NCI-H1092 treated with DMSO at 0.1 percent for 48 hours (cell line): ENCODE measurements at places on chromosomes 12 and 14.
A peak's percentile ranks its signal among the peaks of the same experiment; 100 is the strongest.

GRCh38 chr14:37864861-37865718 lies 269.7 kb downstream of the TTC6 start:
- no peak for DNase-seq

GRCh38 chr12:23564451-23565152 lies 384.9 kb downstream of the SOX5 start:
- DNase-seq = no peak

DNA sequence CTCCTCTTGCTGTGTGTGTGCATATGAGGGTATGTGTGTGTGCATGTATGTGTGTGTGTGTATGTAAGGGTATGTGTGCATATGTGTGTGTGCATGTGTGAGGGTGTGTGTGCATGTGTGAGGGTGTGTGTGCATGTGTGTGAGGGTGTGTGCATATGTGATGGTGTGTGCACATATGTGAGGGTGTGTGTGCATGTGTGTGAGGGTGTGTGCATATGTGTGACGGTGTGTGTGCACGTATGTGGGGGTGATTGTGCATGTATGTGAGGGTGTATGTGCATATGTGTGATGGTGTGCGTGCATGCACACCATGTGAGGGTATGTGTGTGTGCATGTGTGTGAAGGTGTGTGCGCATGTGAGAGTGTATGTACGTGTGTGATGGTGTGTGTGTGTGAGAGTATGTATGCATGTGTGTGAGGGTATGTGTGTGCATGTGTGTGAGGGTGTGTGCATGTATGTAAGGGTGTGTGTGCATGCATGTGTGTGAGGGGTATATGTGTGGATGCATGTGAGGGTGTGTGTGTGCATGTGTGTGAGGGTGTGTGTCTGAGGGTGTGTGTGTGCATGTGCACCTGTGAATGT lies 15.4 kb downstream of the DAO start:
- no peak for DNase-seq

DNA sequence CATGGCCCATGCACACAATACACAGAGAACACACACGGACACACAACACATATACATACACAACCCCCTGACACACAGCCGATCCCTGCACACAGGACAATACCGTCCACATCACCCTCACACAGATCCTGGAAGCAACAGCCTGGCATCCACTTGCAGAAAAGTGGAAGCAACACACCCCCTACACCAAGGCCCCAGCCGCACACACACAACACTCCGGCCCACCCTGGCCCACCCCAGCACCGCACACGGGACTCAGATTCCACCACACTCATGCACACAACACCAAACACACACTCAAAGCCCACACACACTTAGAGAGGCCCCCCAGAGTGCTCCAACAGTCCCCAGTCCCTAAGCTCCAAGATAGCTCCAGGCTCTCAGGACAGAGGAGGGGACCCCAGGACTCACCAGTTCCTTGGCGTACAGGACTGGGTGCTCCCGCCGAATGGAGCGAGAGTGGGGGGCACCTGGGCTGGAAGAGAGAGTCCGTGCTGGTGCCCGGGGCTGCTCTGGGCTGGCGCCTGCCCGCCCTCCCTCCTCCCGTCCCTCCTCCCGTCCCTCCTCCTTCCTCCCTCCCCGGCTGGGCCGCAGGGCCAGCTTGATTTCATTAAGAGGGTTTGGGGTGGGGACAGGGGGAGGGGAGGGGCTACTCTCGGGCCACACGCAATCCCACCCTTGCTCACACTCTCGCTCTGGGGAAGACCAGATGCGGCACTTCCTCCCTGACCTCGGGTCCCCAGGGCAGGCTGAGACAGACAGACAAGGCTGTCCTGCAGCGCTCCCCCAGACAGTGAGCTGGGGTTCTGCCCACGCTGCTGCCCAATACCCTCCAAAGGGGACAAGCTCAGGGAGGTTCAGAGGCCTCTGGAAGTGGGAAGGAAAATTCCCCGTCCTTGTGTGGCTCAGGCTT lies at the start of gene TMEM119:
TMEM119 (minus strand) TSS at position 526 of the 913 bp plus-strand sequence. CDS start 5,701 bp downstream, outside the sequence.
- no peak for DNase-seq

- DNase-seq = peak; percentile 96
Measured at GRCh38 chr14:36585100-36585499, 2.7 kb upstream of the NKX2-8 start.

DNA sequence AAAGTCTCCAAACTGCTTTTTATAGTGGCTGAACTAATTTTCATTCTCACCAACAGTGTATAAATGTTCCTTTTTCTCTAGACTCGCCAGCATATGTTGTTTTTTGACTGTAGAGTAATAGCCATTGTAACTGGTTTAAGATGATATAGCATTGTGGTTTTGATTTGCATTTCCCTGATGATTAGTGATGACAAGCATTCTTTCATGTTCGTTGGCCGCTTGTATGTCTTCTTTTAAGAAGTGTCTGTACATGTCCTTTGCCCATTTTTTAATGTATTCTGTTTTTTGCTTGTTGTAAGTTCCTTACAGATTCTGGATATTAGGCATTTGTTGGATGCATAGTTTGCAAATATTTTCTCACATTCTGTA lies 404.9 kb downstream of the FLRT2 start:
- DNase-seq = no peak

DNA sequence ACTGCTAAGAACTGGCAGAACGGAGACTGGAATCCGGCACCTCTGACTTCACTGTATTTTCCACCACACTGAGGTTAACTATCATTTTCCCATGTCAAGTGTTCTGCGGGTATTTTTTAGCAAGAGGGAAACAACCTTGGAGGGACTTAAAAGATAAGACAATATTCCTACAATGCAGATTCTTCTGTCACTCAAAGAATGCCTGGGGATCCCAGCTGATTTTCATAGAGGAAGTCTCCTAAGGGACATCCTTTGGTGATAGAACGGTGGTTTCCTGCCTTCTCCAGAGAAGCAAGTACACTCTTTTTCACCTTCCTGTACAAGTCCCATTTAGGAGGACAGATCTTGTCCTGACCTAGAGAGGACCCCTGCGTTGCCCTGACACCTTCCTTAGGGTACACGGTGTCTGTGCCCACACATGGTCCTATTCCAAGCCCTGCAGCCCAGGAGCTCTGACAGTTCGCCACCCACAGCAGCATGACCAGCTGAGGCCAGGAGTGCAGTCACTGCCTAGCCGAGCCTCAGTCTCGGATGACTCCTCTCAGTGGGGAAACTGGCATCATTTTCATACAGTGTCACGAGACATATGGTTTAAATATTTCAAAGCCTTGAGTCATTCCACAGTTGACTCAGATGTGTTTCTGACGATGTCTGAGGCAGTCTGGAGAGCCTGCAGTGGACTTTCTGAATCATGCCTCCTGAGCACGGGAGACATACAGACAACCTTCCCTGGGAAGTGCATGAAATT lies 181.3 kb upstream of the FKBP4 start:
- DNase-seq = no peak

DNA sequence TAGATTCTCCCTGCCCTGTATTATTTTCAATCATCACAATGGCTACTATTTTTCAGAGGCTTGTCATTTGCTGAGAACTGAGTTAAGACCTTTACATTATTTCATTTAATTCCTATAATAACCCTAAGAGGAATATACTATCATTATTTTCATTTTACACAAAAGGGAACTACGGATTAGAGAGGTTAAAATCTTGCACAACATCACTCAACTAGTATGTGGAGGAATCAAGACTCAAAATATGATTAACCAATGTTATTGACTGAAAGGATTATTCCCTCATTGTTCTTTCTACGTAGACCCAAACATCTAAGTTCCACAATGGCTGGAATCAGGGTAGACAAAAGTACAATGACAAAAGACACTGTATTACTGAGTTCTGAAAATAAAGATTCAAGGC lies 45.0 kb downstream of the GPR65 start:
- DNase-seq = no peak

DNA sequence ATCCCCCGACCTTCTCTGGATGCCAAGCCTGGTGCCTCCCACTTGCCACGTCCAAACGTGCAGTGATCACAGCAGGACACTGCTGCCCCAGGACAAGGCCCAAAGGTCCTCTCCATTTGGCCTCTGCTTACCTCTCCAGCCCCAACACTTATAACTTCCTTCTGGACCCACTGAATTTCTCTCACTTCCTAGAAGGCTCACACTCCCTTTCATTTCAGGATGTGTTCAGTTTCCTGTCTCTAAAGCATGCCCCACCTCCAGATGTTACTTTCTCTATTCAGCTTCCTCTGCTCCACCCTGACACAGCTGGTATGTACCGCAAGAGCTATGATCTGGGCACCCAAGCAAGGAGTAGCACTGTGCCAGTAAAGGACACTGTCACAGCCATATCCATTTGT lies 33.0 kb downstream of the CDKL1 start:
- no peak for DNase-seq

DNA sequence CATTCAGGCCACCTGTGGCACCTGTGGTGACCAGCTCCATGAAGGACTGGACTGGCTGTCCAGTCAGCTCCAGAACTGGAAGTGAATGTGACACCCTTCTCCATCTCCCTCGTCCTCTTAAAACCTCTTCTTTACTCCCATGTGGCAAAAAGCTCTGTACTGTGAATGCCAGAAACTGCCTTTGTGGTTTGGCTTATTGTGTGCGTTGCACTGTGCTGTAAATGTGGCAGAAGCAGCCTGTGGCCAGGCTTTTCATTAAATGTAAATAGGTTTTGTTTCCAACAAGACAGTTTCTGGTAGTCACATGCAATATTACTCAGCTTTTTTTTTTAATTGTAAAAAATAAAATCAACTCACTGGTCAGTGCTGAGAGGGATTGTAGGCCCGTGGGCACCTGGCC lies 453.7 kb downstream of the ATP23 start:
- no peak for DNase-seq

DNA sequence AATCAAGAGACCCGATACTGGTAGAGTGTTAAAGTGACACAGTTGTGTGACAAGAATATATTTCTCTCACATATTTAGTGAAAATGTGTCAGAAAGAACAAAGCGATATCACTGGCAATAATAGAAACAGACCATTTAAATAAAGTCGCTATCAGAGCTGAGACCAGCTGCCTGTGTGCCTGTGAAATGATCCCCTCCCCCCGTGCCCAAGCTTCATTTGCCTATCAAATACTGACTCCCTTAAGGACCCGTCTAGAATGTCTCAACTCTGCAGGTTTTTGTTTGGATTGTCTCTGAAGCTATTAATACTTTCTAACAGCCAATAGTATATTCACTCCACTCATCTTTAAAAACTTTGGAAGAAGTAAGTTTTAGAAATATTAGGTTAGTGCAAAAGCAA lies 98.9 kb downstream of the EGLN3 start:
- DNase-seq = no peak

DNA sequence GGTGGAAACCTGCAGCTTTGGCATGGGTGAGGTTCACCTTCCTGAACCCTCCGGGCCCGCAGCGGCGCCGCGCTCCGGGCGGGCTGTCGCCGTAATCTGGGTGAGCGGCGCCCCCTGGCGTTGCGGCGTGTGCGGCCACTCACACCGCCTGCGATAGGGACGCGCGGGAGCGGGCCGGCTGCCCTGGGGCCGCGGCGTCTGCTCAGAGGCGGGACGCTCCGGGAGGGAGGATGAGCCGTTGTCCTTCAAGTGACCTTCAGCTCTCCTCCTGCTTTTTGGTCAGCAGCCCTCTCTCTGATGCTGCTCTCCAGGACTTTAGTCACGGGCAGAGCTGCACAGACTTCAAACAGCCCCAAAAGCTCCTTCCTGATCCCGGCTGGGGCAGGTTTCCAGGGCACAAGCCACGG lies 211.7 kb upstream of the FKBP4 start:
- DNase-seq = peak; percentile 58

DNA sequence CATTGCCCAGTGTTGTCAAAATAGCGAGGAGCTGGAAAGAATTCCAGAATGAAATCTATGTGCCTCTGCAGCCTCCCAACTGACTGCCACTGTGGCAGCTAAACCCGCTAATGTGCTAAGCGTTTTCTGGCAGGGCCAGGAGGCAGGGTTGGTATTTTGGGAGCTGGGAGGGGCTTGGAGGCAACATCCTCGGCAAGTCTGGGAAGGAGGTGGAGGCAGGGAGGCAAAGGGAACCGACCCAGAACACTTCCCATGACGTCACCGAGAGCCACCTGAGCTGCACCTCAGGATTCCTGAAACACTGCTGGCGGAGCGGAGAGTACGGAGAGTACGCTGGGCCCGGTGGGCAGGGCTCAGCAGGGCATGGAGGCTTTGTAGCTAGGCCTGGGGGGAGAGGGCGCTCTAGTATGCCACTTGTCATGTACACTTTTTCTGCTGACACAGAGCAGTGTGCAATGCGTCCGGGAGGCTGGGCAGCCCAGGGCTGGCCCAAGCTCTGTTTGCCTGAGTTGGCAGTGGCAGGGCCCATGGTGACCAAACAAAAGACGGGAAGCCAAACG lies 81.5 kb downstream of the DPF3 start:
- DNase-seq = no peak

- no peak for DNase-seq
Measured at GRCh38 chr14:59292028-59292427, 103.6 kb downstream of the DAAM1 start.

GRCh38 chr14:100526057-100526456 lies 61.2 kb downstream of the BEGAIN start:
- DNase-seq = no peak

GRCh38 chr14:34211732-34212131 lies 250.3 kb downstream of the SPTSSA start:
- DNase-seq = no peak

- peak; percentile 74 for DNase-seq
Measured at GRCh38 chr12:44397631-44398030, 478.5 kb downstream of the NELL2 start.

GRCh38 chr14:70803321-70804310 lies 5.7 kb downstream of the MAP3K9 start:
- no peak for DNase-seq

DNA sequence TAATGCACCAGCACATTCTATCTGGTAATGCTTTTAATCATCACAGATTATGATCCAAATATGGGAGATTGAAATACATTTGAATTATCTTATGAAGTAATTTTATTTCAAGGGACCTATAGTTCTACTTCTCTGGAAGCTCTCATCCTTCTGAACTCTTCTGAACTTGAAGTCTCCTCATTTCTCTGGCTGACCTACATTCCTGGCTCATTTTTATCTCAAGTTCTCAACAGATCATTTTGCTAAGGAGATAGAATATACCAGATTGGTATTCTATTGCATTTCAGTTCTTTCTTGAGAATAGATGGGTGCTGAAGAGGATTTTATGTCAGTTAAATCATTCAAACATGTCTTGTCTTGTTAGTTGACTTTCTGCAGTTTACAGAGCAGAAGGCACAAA lies 7.9 kb downstream of the HMGA2 start:
- no peak for DNase-seq
